ENCODE measurements at places on chromosomes 3 and 15. TPM values are rescaled to one million over a fixed set of nuclear protein-coding genes. Genes with fewer than 3 reads are reported as not detected.

Gene UBA7
- 0.66 TPM for total RNA-seq

Gene SCAPER
- total RNA-seq: 3.7 TPM

Gene PYDC2
- not detected for total RNA-seq

Gene FBN1
- total RNA-seq: 5.5 TPM

Gene HRH1
- 6.9 TPM for total RNA-seq

Gene CYP8B1
- not detected for total RNA-seq

Measured in A549 treated with AZD2906 at 1 μM for 4 hours (cell line).